Activated T-helper 1 cell treated with anti-CD3 and anti-CD28 coated beads, Interleukin-2, amount 50 U/mL, for 16 hours (primary cell): ENCODE measurements at places on chromosomes 12 and 14.

DNA sequence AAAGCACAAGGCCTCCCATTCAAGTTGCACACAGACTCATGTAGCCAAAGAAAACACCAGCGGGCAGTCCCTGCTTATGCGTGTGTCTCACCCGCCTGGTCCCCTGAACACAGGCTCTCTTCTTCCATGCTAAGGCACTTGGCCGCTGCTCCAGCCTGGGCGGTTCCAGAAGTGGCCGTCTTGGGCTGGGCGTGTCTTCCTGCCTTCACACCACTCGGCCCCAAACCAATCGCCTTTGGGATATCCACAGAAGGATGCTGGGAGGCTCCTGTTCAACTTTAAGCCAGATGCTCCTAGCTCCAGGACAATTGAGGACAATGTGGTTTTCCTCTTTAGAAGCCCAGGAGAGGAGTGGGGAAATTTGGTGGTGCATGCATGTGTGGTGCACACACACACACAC lies 2.2 kb downstream of the SCARB1 start:
- no peak for DNase-seq

DNA sequence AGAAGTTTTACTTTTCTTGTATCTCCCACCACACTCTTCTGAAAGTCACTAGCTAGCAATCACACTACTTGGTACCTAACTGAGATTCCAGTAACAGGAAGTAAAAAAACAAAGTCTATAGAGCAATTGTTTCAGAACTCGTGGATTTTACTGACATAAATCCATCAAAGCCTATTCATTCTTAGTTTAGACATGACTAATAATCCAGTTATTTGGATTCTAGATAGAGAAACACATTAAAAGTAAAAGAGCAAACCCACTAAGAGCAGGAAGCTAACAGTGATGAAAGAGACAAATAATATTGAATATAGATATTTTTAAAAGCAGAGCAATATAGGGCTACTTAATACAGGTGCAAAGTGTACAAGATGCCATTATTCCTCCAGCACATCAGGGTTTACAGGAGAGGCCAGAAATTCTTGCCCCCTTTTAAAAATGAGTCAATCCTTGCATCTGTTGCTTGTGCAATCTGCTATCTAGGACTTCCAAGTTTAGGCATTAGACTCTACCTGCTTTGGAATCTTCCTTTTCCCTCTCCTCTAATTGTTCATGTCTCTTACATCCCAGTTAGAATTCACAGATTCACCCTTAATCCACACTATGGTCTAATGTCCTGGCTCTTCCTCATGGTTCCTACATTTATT lies 6.0 kb downstream of the HEATR5A start:
- DNase-seq = no peak

GRCh38 chr12:3717283-3717898 lies 35.5 kb downstream of the CRACR2A start:
- no peak for DNase-seq

GRCh38 chr12:130253866-130254265 lies 83.8 kb upstream of the PIWIL1 start:
- no peak for DNase-seq

GRCh38 chr12:57105011-57105753 lies 6.0 kb downstream of the STAT6 start:
- no peak for DNase-seq

- DNase-seq = peak; percentile 20
Measured at GRCh38 chr12:132559652-132560363, 50.6 kb downstream of the LRCOL1 start.

DNA sequence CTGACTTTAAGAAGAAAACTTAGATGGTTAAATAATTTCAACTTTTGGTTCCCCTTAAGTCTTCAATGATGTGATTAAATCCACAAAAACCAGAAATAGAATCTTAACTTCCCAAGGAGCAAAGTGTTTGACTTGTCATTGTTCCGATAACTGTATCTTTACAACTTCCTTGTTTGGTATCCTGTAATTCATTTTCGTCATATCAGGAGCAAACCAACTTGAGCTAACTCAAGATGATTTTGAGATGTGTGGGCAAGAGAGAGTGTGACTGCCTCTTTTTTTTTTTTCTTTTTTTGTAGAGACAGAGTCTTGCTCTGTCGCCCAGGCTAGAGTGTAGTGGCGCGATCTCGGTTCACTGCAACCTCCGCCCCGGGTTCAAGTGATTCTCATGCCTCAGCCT lies 25.3 kb downstream of the DRAM1 start:
- no peak for DNase-seq

DNA sequence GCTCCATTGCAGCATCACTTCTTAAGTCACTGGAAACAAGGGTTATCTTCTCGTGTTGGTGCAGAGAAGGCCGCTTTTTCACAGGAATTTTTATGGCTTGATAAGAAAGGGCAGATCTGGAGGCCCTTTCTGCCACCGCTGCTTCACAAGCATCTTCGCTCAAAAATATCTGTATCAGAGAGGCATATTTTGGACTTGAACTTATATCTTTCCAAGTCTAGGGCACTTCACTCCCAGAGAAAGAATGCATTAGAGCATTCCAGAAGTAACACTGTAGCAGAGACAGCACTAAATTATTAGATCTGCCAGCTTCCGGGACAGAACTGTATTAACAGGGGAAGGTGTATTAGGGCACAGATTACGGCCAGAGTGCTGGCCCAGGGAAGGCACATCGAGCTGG lies 151.7 kb upstream of the AMIGO2 start:
- no peak for DNase-seq

DNA sequence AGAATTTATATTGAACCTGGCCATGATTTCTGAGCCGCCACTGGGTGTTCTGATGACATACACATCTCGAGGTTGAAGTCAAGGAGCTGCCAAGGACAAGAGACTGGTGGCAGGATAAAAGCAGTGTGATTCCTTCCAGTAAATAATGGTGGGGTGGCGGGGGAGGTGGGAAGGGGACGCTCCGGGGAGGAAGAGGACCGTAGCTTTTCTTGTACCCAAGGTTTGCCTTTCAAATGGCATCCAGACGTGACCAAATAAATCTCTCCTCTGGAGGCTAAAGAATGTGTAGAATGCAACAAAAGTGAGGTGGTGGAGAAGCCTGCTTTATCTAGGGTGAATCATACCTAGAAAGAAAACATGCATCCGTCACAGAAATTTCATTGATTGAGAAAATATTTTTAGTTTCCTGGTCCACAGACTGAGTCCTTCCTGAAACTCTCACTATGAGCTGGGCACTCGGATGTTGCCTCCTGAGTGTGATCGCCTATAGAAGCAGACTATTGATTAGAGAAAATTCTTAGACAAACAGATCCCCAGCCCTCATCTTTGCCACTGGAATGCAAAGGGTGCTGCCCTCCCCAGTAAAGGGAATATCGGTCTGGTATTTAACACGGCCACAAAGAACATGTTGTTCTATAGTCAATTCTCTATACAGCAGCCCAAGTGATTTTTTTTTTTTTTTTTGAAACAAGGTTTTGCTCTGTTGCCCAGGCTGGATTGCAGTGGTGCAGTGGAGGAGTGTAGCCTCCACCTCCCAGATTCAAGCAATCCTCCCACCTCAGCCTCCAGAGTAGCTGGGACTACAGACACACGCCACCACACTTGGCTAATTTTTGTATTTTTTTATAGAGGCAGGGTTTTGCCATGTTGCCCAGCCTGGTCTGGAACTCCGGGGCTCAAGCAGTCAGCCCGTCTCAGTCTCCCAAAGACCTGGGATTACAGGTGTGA lies 112.1 kb downstream of the DPF3 start:
- no peak for DNase-seq

DNA sequence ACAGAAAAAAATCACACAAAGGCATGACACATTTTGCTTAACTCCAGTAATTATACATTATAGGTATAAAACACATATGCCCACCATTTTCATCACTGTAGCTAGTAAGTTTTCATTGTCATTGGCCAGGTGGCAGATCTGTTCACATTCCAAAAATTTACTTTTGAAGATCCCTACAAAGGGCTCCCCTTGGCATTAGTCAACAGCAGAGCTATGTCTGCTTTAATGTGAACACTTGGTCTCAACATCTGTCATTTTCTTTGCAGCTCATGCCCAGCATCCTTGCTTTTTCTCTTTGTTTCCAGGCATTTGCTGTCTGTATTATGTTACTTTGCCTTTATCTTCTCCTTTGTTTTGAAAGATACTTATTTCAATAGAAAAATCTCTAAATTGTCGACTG lies 519.1 kb upstream of the FOXG1 start:
- no peak for DNase-seq

GRCh38 chr14:106662936-106663550 lies 1136.7 kb downstream of the TMEM121 start:
- no peak for DNase-seq

- DNase-seq = peak; percentile 25
Measured at GRCh38 chr14:75542588-75543091, 20.4 kb downstream of the BATF start.

GRCh38 chr12:115620816-115621215 lies 656.7 kb downstream of the MED13L start:
- no peak for DNase-seq

DNA sequence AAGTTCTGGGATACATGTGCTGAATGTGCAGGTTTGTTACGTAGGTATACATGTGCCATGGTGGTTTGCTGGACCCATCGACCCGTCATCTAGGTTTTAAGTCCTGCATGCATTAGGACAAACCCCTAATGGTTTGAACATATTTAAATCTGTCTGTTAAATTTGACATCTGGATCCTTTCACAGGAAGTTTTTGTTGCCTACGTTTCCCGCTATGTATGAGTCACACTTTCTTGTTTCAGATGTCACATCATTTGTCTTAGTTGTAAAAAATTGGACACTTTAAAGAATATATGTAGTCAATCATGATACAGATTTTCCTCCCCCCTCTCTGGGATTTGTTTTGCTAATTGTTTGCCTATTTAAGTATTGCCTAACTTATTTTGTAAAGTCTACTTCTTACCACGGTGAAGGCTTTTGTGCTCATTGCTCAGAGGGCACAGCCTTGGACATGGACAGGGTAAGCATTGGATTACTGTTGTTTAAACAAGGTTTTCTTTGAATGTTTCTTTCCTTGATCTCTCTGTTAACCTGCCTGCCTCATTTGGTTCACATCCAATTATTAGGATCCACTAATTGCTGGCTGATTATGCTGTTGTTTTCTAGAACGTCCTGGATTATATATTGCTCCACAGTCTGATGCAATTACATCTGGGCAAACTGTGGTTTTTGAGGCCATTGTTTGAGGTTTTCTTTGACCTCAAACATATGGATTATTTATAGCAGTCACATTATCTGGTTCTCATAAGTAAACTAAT lies 1441.4 kb downstream of the AACS start:
- no peak for DNase-seq

DNA sequence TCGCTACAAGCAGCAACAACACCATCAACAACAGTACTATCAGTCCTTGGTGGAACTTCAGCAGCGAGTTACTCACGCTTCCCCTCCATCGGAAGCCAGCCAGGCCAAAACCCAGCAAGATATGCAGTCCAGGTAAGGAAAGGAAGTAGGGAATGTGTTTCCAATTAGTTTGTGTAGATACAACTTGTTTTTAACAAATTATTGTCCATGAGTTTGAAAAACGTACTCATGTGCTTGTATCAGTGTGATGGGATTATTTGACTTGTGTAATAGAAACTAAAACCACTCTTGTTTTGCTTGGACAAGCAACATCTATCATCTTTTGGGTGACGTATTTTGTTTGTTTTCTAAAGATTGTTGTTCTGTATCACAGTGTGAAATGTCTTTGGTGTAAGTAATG lies 137.9 kb downstream of the NAV3 start:
- DNase-seq = no peak

DNA sequence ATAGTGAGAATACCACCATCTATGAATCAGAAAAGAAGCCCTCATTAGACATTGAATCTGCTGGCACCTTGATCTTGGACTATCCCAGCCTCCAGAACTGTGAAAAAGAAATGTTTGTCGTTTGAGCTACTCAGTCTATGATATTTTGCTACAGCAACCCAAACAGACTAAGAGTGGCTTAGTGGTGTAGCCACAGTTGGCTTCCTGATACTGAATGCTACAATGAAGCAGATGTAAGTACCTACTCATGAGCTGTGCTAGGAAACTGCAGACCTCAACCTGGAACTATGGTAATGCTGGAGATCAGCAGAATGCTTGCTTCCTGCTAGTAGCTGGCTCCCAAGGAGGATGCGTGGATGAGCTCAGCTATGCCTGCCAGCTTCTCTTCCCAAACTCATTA lies 268.6 kb upstream of the CRY1 start:
- no peak for DNase-seq

DNA sequence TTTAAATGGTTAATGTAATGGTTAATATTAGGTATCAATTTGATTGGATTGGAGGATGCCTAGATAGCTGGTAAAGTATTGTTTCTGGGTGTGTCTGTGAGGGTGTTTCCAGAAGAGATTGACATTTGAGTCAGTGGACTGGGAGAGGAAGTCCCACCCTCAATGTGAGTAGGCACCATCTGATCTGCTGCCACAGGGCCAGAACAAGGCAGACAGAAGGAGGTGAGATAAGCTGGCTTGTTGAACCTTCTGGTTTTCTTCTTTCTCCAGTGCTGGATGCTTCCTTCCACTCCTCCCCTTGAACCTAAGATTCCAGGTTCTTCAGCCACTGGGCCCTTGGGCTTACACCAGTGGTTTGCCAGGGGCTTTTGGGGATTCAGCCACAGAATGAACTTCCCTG lies 756.5 kb upstream of the LRFN5 start:
- DNase-seq = no peak

GRCh38 chr12:3757261-3757660 lies 4.4 kb upstream of the CRACR2A start:
- no peak for DNase-seq

DNA sequence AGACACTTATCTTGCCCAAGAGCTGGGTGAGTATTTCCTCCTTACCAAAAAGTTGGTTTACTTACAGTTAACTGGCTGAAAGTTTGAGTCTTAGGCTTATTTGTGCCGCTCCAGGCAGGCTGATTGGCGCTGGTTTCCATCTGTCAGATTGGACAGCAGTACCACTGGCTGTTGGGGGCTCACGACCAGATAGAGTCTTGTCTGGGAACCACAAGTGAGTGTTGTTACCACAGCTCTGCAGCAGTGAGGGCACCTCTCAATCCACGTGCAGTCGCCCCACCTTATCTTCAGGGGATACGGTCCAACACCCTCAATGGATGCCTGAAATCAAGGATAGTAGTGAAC lies 58.9 kb downstream of the DDX51 start:
- no peak for DNase-seq

DNA sequence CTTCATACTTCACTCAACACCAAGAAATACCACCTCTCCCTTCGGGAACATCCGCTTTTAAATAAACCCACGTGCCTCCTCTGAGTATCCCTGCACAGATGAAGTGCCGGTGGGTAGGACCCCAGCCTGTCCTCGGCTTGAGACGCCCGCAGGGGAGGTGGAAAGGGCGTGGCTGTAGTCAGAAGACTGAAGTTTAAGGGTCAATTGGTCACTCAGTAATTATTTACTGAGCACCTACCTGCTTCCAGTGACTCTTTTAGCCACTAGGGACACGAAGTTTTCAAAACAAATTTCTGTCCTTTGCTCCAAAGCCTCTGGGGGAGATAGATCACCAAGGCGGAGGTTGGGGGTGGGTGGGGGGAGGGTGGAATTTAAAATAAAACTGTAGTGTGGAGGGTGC lies 309.4 kb downstream of the VRK1 start:
- DNase-seq = no peak

- no peak for DNase-seq
Measured at GRCh38 chr14:101954501-101954900, 9.9 kb upstream of the DYNC1H1 start.

GRCh38 chr12:21699851-21700250 lies 42.2 kb upstream of the LDHB start:
- DNase-seq = no peak

- DNase-seq = no peak
Measured at GRCh38 chr12:52350786-52351185, 16.5 kb downstream of the KRT85 start.
